ENCODE measurements at places on chromosomes 5 and 9.

DNA sequence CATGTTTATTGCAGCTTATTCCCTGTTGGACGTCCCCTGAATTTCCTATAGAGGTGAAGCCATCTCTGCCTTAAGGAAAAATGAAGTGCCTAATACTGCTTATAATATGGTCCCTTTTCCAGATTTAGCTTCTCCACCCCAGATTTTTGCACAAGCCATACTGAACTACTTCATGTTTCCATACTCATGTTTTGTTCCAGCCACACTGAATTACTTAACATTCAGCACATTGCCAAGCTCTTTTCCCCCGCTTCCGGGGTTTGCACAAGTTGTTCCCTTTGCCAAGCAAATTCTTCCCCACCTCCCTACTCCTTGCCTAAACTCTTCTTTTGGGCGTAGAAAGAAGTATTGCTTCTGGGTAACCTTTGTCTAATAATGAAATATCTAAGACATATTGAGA is 1.7 kb upstream of the CNTRL start:
- DNase-seq = no peak

GRCh38 chr9:131099102-131099606 is 2.8 kb downstream of the AIF1L start:
- DNase-seq = no peak

DNA sequence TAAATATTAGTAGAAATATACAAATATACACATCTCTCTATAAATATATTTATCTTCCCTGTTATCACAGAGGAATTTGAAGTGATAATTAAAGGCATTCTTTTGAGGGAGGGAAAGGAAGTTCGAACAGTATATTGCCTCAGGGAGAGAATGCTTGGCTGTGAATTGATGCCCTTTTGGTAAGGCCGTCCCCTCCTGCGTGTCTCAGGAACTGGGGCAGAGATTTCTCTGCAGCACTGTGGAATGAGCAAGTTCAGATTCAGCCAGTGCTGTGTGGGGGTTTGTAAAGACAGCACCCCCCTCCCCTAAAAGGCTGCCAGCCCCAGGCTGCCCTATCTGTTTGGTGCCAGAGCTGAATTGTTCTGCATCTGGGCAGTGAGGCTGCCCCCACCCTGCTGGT is 42.0 kb downstream of the UBE2QL1 start:
- no peak for DNase-seq

DNA sequence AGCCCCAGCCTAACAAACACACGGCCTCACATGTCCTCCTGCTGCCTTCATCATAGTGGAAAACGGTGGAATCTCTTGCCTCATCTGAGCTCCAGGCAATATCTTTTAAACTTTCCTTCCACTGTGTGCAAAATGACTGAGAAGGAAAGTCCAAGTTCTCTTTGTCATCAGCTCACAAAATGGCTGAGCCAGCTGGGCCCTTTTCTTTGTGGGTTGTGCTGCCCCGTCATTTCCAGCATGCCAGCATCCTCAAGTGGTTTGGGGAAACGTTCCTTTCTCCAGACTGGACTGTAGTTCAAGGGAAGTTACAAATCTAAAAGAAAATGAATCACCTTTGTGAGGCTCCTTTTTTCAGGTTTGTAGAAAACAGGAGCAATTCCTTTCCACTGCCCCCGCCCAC is 171.1 kb upstream of the FSTL4 start:
- DNase-seq = no peak

GRCh38 chr5:145996135-145996534 is 59.8 kb downstream of the SH3RF2 start:
- no peak for DNase-seq

DNA sequence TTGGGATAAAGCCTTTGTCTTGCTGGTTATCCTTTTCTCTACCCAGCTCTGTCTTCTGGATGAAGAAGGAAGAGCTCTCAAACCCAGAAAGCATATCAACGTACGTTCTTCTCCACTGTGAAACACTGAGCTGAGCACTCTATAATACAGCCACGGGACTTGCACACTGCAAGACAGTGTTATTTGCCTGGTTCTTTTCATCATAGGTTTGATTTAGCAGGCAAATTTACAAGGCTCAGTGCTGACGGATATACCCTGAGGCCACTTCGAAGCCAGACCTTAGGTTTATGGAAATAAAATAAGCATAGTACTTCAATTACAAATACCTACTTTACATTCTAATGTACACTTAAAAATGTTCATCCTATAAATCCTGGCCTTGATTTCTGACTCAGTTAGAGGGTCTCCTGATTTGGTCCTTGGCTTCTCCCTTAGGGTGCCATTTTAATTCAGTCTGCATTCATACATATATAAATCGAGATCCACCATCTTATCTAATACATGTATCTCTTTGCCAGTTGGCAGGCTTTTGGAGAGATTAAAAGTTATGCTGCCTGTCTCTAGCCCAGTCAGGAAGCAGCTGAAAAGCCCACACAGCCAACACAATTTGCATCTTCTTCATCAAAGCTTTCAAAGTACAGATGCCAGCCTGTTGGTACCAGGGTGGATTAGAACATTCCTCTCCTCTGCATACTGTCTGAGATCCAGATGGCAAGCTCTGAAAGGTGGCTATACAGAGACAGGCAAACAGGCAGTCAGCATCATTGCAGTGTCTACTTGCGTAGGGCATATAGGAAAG is 194.4 kb downstream of the DEPDC1B start:
- DNase-seq = no peak

GRCh38 chr5:132376694-132377641 is 7.5 kb downstream of the SLC22A5 start:
- no peak for DNase-seq

- DNase-seq = peak; percentile 34
Observed at GRCh38 chr5:138032572-138033385, at the start of gene FAM13B. Gene FAM13B, minus strand, starts transcription at chr5:138033079. Its CDS starts 13,968 bp downstream, at chr5:138019111.

- no peak for DNase-seq
Observed at GRCh38 chr5:39471836-39472508, 47.2 kb upstream of the DAB2 start.

DNA sequence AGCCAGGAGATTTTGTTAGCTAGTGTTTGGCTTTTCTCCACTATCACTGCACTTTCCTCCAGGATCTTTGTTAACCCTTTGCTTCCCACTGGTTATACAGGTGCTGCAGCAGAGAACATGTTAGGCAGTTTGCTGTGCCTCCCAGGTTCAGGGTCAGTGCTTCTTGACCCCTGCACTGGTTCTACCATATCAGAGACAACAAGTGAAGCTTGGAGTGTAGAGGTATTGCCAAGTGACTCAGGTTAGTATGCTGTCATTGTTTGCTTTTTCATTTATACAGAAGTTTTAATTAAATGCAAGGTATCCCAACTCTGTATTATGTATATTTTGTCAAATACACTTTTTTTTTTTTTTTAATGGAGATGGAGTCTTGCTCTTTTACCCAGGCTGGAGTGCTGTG is 68.4 kb downstream of the GAPVD1 start:
- DNase-seq = no peak

GRCh38 chr9:116499986-116500871 is 186.9 kb upstream of the TRIM32 start:
- DNase-seq = no peak

GRCh38 chr5:131987251-131987650 is 24.2 kb downstream of the ACSL6 start:
- DNase-seq = no peak

DNA sequence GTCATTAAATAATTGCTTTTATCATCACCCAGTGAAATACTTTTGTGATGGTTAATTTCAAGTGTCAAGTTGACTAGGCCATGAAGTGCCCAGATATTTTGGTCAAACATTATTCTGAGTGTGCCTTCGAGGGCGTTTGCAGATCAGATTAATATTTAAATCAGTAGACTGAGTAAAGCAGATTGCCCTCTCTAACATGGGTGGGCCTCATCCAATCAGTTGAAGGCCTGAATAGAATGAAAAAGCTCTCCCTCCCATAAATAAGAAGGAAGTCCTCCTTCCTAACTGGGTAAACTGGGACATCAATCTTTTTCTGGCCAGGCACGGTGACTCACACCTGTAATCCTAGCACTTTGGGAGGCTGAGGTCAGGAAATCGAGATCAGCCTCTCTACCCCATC is 12.4 kb upstream of the FGF10 start:
- DNase-seq = no peak

DNA sequence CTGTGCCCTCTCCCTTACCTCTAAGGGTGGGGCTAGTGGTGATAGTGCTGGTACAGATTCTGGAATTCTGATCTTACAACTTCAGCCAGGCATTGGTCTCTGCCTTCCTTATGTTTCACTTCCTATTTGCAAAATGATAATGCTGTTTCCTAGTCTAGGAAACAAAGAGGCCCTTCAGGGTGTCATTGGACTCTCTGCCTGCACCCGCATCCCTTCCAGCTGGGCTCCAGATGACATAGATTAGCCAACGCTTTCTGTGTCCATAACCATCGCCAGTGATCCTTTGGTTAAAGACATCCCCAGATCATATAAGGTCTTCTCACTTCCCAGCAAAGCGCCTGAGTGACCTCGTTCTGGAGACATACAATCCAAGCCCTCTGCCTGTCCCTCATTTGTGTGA is 180.7 kb downstream of the ERCC6L2 start:
- DNase-seq = no peak

- no peak for DNase-seq
Observed at GRCh38 chr5:76455531-76456133, 52.5 kb downstream of the IQGAP2 start.

- no peak for DNase-seq
Observed at GRCh38 chr5:124206540-124206939, 539.9 kb downstream of the ZNF608 start.

DNA sequence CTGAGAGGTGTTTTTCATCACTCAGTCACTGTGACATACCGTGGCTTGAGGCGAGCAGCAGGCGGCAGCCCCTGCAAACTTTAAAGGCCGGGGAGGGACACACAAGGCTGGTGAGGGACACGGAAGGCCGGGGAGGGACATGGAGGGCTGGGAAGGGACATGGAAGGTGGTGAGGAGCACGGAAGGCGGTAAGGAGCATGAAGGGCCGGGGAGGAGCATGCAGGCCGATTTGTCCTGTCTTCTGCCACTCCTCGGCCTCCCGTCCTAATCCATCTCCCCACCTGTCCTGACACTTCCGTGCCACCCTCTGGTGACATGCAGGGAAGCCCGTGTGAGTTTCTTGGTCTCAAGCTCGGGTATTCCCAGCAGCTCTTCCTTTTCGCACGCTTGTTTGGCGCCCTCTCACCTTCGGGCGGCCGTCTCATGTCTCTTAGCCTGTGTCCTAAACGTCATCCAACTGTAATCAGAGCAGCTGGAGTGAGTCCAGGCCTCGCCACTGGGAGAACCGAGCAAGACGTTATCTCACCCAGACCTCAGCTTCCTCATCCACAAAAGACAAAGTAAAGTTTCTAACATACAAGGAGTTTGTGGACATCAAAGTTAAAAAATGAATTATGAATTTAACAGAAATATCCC is 126.5 kb downstream of the MRPL36 start:
- DNase-seq = no peak

- no peak for DNase-seq
Observed at GRCh38 chr9:33964086-33964768, 84.5 kb downstream of the UBAP2 start.

DNA sequence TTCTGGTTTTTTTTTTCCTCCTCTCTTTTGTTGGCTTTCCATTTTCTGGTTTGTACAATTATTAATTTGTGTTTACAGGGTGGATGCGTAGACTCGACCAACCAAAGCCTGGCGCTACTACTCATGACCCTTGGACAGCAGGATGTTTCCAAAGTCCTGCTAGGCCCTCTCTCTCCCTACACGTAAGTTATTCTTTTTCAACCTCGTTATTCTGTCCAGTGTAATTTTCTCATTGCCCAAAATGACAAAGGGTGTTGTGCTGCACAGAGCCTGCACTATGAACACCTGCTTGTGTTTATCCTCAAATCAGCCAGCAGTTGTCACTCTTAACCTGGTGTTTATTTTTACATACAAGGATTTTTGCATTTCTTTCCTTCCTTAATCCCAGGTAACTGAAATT is 56.6 kb downstream of the RCL1 start:
- no peak for DNase-seq

GRCh38 chr5:3778000-3778550 is 182.4 kb downstream of the IRX1 start:
- DNase-seq = no peak

GRCh38 chr9:123121457-123121856 is 88.0 kb downstream of the GPR21 start:
- no peak for DNase-seq

GRCh38 chr9:126708178-126708577 is 94.5 kb downstream of the LMX1B start:
- DNase-seq = no peak

DNA sequence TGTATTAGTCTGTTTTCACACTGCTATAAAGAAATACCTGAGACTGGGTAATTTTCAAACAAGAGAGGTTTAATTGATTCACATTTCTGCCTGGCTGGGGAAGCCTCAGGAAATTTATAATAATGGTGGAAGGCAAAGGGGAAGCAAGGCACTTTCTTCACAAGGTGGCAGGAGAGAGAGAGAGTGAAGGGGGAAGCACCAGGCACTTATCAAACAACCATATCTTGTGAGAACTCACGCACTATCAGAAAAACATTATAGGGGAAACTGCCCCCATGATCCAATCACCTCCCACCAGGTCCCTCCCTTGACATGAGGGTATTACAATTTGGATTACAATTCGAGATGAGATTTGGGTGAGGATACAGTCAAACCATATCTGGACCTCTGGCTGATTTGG is 34.7 kb downstream of the ADRB2 start:
- DNase-seq = no peak

DNA sequence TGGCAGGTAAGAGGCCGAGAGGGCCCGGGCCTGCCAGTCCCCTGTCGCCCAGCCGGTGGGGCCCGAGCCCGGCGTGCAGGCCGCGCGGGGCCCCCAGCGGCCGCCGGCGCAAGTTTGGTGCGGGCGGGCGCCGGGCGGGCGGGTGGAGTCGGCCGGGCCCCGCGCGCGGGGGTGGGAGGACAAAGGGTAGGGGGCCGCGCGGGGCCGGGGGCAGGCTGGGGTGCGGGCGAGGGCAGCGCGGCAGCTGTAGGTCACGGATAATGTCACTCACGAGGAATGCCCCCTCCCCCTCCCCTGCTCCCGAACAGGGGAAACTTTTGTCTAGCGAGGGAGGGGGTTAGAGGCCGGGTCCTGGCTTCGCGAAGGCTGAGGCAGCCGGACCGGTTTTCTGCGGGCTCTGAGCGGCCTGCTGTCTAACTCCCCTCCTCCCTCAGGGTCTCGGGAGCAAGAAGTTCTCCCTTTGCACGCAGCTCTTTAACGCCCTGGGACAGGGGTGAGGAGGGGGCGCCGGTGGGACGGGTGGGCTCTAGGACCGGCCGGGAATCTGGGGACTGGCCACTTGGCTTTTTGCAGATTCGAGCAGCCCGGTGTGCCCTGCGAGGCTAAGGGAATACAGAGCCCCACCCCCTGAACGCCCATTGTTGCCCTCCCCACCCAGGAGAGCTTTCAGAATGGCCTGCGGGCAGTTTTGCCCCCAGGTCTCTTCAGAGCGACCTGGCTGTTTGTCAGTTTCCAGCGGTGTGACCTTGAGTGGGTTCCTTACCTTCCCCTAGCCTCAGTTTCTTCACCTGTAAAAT is 21.3 kb upstream of the NDST1 start:
- no peak for DNase-seq

DNA sequence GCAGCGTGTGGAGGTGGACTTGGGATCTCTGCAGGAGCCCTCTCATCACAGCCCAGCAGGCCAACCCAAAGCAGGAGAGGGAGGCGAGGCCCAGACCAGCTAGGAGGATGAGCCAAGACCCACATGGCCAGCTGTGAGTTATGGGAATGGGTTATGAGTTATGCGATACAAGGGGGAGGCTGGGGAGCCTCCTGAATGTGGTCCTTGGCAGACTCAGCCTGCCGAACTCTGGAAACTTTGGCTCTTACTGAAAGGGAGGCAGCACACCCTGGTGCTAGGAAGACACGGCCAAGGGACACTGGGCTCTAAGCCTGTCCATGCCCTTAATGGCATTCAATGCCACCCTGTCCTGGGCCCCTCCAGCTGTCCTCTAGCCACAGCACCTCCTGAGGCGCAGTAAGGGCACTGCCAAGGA is 7.7 kb upstream of the VAV2 start:
- no peak for DNase-seq

- no peak for DNase-seq
Observed at GRCh38 chr5:38422622-38423021, 133.8 kb downstream of the LIFR start.
